Stimulated activated CD4-positive, alpha-beta T cell treated with anti-CD3 and anti-CD28 coated beads, TNF-alpha, amount 100 ng/mL, for 48 hours (primary cell): ENCODE measurements at places on chromosomes 4 and X.

GRCh38 chr4:10197952-10198351 lies 81.4 kb upstream of the WDR1 start:
- no peak for DNase-seq

DNA sequence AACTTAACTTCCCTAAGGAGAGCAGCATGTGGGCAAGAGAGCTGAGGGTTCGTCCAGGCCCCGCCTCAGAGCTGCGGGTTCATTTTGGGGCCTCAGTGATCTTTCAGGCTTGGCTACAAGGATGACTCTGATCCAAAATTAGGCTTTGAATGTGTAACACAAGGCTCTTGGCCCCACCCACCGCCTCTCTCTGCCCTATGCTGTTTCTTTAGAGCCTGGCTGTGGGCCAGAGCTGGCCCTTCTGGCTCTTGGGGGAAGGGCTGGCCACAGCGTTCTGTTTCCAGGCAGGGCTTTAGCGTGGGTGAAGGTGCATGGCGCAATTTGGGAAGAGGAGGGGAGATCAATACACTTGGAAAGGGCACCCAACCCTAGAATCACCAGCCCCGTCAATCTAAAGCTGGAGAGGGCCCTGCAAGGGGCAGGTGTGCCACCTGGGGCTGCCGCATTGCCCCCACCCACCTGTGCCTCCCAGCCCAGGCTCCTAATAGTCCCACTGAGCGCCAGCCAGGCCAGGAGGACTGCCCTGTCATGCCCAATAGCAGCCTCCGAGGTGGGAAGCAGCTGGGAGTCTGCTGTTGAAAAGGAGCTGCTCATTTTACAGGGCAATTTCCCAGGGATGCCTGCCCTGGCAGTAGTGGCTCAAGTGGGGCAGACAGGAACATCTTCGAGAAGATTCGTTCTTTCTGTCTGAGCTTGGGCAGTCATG lies 84.5 kb upstream of the MAML3 start:
- DNase-seq: no peak

GRCh38 chrX:129781134-129781672 lies 1.5 kb downstream of the SASH3 start:
- peak; percentile 81 for DNase-seq

DNA sequence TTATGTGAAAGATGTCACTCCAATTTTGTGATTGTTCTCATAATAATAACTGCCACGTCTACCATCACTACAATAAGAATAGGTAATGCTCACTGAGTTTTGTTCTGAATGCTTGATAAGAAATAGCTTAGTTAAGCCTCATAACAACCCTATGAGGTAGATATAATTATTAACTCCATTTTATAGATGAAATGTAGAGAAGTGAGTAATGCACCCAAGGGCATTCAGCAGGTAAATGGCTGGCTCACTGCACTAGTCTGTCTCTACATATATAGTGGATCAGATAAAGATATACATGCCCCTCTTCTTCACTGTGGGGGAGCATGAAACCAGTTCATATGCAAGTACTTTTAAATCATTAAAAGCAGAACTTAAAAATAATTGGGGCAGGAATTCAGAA lies 65.8 kb upstream of the SLC4A4 start:
- no peak for DNase-seq

- DNase-seq: no peak
Measured at GRCh38 chr4:98659741-98660462, 1.5 kb upstream of the TSPAN5 start.

GRCh38 chrX:140815868-140816267 lies 106.3 kb downstream of the LINC00632 start:
- DNase-seq: no peak

GRCh38 chrX:47648376-47648775 lies 2.0 kb downstream of the ELK1 start:
- DNase-seq: no peak
